ENCODE measurements at places on chromosomes 5 and 9. TPM values are rescaled to one million over a fixed set of nuclear protein-coding genes. Genes with fewer than 3 reads are reported as not detected.

The ANGPTL2 gene
- total RNA-seq, result 10.1 TPM

The NOP16 gene
- total RNA-seq, result 174 TPM

The WHRN gene
- total RNA-seq, result 7.1 TPM

The SPINK7 gene
- total RNA-seq, result not detected

The NR5A1 gene
- 0.08 TPM for total RNA-seq

The FGF1 gene
- 3.1 TPM for total RNA-seq

The ELAVL2 gene
- total RNA-seq, result 2.3 TPM

The CNTNAP3B gene
- 53.8 TPM for total RNA-seq

The SLC25A2 gene
- total RNA-seq, result not detected

The SAXO1 gene
- not detected for total RNA-seq

The LCN15 gene
- total RNA-seq, result not detected

The C5orf58 gene
- total RNA-seq, result 0.58 TPM

The PAEP gene
- total RNA-seq, result 0.27 TPM

The PCDHB2 gene
- 11.2 TPM for total RNA-seq

The SLCO6A1 gene
- total RNA-seq, result not detected

The USP20 gene
- total RNA-seq, result 20.4 TPM

The NME5 gene
- not detected for total RNA-seq

The GDNF gene
- 1.5 TPM for total RNA-seq

The GAPT gene
- total RNA-seq, result not detected

The NKD2 gene
- 0.72 TPM for total RNA-seq

The SVEP1 gene
- total RNA-seq, result 0.98 TPM

The RACK1 gene
- 5,441 TPM for total RNA-seq

The NIPAL4 gene
- total RNA-seq, result 0.42 TPM

The ARHGEF28 gene
- 24.4 TPM for total RNA-seq

The SPEF2 gene
- total RNA-seq, result 5.5 TPM

The AQP7 gene
- not detected for total RNA-seq

The PCDHGC3 gene
- 62.5 TPM for total RNA-seq

The PCDHGA5 gene
- total RNA-seq, result 1.4 TPM

The IFNA17 gene
- total RNA-seq, result not detected

The SHOC1 gene
- 0.08 TPM for total RNA-seq

The RLN1 gene
- total RNA-seq, result 0.21 TPM

The RFX3 gene
- total RNA-seq, result 5.1 TPM

The OR1J2 gene
- not detected for total RNA-seq

The SPOCK1 gene
- 84.4 TPM for total RNA-seq

The PTPDC1 gene
- total RNA-seq, result 8.8 TPM

The FOXD4 gene
- total RNA-seq, result 0.37 TPM

The SUSD3 gene
- 0.72 TPM for total RNA-seq

The CDH12 gene
- 31.6 TPM for total RNA-seq

The ABLIM3 gene
- total RNA-seq, result 3.5 TPM

Measured in A375 (cell line).